ENCODE measurements at places on chromosomes 1 and 21.

- DNase-seq: no peak
Observed at GRCh38 chr21:27703791-27704190, 736.9 kb upstream of the ADAMTS5 start.

DNA sequence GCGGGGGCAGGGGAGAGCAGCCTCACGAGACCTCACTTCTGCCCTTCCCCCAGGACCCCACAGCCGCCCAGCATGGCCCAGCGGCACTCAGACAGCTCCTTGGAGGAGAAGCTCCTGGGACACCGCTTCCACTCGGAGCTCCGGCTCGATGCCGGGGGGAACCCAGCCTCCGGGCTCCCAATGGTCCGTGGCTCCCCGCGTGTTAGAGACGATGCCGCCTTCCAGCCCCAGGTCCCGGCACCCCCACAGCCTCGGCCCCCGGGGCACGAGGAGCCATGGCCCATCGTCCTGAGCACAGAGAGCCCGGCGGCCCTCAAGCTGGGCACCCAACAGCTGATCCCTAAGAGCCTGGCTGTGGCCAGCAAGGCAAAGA, 8.5 kb downstream of the ARHGEF16 start:
- no peak for DNase-seq

GRCh38 chr1:185458670-185459069, 141.6 kb upstream of the IVNS1ABP start:
- no peak for DNase-seq

- DNase-seq: no peak
Observed at GRCh38 chr1:25049190-25049589, 119.1 kb upstream of the RUNX3 start.

DNA sequence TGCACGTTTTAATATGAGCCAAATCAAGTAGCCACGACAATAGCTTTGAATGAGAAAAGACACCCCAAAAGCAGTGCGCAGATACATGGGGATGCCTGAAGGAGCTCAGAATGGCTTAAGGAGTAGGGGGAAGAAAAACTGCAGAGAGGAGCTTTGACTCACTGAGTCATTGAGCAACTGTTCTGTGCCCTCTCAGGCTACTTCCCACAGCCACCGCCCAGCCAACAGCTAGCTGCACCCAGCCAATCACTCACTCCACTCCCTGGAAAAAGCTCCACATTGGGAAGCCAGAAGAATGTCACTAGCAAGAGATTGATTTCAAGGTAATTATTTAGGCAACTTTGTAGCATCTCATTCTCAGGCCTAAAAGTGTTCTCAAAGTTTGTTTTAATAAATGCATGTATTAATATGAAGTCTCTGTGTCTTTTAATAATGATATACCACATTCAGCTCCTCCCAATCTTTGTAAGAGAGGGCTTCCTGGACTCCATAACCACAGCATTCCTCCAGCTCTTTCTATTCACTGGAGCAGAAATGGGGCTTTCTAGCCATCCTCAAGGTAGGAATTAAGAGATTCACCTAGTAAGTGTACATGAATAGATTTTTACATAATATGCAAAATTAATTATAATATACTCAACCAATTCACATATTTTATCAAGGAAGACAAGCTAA, 16.8 kb downstream of the DUSP10 start:
- no peak for DNase-seq

DNA sequence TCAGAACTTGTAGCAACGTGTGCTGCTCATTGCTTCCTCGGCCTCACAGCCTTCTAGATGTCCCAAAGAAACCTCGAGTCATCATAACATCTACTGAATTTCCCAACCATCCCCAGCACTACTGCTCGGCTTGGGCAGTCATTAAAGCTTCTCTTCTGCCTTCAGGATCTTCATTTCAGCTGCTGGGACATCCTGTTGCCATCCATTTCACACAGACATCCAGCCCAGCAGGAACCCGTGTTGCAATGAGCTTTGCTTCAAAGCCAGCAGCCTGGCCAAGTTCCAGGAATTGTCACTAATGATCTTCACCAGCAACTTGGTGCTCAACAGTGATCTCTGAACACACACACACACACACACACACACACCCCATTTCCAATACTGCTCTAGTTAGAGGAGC, 18.5 kb downstream of the WLS start:
- no peak for DNase-seq

GRCh38 chr1:210588946-210589345, 260.2 kb downstream of the HHAT start:
- DNase-seq: no peak

GRCh38 chr21:15520811-15521643, 208.8 kb upstream of the USP25 start:
- DNase-seq: no peak

GRCh38 chr1:218783916-218784315, 389.8 kb upstream of the LYPLAL1 start:
- DNase-seq: no peak

DNA sequence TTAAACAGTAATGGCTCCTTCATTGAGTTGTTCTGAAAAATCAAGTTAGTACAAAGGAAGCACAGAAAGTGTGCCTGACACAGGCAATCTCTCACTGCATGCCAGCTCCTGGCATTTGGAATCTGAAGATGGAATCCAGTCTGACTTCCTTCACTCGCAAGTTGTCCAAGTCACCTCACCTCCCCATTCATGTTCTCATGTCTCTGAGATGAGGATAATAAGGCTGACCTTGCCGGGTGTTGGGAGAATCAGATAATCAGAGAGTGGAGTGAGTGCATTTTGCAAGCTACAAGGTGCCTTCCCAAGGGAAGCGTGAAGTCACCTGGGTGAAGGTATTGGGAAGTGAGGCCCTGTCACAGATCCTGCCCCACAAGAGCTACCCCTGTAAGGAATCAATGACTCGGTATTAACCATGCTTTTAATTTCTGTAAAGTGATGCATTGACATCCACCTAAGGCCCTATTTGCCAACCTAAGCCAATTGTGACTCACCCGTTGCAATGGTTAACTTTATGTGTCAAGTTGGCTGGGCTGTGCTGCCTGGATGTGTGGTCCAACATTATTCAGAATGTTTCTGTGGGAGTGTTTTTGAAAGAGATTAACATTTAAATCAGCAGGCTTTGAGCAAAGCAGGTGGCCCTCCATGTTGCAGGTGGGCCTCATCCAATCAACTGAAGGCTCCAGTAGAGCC, 62.5 kb upstream of the TARBP1 start:
- DNase-seq: no peak

- DNase-seq: no peak
Observed at GRCh38 chr1:166237675-166238074, 70.9 kb upstream of the FAM78B start.

- no peak for DNase-seq
Observed at GRCh38 chr1:150006881-150007421, 3.6 kb downstream of the OTUD7B start.

- no peak for DNase-seq
Observed at GRCh38 chr21:14530592-14530991, 15.5 kb downstream of the SAMSN1 start.

- no peak for DNase-seq
Observed at GRCh38 chr21:44353191-44353970, at the start of gene TRPM2. TRPM2 (plus strand) TSS chr21:44353621; CDS start chr21:44353701, 80 bp downstream.

DNA sequence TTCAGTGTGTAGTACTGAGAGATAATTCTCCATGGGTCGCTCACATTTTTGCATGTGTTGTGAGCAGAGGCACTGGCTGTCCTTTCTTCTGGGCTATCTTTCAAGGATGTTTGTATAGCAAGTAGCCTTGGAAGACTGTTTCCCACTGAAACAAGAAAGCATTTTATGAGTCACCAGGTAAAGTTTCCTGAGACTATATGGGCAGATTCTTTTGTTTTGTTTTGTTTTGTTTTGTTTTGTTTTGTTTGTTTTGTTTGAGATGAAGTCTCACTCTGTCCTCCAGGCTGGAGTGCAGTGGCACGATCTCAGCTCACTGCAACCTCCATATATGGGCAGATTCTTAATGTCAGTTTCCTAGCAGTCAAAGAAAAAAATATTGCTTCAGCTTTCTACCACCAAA, 912.6 kb downstream of the TTLL7 start:
- no peak for DNase-seq

DNA sequence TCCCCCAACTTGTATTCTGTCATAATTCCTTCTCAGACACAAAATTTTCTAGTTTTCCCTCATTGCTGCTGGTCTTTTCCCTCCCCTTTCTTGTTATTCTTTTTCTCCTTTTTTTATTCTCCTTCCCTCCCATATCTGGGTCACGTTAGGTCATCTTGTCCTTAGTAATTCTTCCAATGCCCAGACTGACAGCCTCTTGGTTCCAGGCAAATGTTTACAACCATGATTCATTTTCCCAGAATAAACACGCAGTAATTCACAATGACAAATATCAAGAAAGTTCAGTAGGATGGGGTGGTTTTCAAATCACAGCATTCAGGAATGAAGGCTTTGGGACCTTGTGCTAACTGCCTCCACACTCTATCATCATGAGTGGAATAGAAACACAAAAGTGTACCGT, 25.2 kb downstream of the NHLH2 start:
- DNase-seq: no peak

DNA sequence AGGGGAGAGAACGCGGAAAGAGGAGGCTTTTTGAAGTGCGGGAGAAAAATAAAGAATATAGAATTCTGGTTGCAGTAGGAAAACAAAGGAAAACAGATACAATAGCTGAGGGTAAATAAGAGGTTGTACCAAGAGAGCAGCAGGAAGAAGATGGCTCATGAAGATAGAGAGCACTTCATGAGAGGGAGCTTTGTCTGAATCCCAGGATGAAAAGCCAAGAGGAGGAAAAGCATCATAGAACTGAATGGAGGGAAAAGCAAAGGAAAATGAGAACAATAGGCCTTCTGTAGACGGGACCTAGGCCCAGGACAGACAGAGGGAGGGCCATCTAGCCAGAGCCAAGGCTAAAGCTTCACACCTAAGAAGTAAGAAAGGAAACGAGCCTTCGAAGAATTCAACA, 49.5 kb downstream of the ATP6V1G3 start:
- DNase-seq: no peak

DNA sequence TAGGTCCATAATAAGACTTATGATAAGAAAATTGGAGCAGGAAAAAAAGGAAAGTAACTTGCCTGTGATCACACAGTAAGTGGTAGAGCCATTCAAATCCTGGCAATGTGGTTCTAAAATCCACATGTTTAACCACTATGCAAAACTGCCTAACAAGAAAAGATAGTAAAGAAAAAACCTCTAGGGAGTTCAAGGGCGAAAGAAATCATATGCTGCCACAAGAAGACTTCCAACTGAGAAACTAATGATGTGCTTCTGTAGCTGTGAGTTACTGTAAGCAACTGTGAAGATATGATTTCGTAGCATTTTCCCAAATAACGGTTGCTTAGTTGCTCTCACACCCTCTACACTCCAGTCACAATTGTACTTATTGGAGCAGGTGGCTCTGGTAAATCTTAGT, 20.9 kb upstream of the LYPLAL1 start:
- DNase-seq: no peak

DNA sequence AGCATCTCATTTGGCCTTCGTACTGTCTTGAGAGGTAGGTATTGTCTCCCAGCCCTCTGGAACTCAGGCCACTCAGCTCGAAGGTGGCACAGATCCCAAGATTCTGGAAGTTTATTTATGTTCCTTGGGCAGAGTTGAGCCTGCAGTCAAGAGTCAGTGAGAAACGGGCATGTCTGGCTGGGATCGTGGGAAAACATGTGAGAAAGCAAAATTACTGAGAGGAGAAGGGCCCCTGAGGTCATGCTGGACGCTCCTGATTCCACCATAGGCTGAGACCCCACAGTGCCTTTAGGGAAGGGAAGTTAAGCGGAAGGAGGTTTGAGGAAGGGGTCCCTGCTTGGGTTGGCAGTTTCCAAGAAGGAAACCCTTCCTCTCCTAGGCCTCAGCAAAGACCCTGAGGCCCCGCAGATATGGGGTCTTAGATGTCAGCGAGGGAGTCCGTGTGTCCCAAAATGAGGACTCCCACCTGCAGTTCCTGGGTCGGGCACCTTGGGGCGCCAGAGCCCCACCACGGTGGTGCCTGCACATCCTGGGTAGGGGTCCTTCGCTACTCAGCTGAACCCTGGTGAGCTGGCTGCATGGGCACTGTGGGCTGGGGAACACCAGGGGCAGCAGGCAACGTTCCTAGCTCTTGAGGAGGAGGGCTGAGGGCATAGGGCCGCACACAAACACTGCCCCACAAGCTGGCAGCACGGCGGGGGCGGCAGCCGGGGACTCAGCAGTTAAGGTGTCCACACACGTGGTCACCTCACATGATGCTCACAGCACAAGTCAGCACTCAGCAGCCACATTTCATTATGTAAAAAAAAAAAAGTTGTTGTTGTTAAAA, 12.3 kb upstream of the SEMA4A start:
- no peak for DNase-seq

- DNase-seq: no peak
Observed at GRCh38 chr1:91650764-91651163, 150.1 kb downstream of the CDC7 start.

DNA sequence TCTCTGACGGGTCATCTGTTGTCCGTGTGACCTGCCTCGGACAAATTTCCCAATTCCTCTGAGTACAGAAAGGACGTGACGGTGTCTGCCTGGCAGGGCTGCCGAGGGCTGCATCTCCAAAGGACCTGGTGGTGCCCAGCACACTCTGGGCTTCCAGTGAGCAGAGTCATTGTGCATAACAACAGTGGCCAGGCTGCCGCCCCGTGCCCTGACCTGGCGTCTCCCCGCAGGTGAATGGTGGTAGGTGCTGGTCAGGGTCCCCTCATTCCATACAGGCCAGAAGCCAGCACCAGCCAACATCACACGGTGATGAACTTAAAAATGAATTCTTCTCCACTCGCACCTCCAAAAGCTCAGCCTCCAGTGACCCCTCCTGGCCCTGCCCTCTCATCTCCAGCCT, 28.2 kb downstream of the PRDM16 start:
- no peak for DNase-seq

DNA sequence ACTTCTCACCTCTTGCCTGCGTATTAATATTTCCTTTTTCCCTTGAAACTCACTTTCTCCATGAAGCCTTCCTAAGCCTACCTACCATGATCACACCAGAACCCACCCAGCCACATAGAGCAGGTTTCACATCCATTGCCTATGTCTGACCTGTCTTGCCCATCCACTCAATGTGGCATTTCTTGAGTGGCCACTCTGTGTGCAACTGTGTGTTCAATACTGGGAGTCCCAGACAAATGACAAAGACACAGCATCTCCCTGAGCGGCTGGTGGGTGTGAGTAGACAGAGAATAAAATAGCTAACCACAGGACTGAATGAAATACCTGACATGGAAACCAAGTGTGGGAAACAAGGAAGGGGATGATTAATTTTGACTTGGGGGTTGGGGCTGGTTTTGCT, 3.1 kb downstream of the PTGFRN start:
- DNase-seq: no peak

DNA sequence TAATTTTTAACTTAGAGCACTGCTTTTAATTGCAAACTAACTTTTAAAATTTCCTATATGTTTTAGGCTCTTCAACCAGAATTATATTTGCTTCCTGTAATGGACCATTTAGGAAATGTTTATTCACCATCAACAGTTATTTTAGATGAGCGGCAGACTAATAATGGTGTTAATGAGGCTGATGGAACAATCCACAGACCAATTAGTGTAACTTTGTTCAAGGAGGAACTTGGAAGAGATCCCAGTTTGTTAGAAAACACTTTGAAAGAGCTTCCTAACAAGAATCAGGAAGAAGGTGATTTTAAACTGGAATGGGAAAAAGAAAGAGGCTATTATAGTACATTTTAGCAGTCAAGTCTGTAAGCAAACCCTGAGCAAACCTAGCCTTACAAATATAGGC, 19.4 kb upstream of the GNG5 start:
- DNase-seq: no peak

GRCh38 chr1:246784621-246785493, 60.6 kb downstream of the SCCPDH start:
- DNase-seq: no peak

Data from stimulated activated CD4-positive, alpha-beta T cell treated with anti-CD3 and anti-CD28 coated beads, Interleukin-4, amount 100 ng/mL, for 48 hours (primary cell).